ENCODE measurements at places on chromosomes 13 and 19.

DNA sequence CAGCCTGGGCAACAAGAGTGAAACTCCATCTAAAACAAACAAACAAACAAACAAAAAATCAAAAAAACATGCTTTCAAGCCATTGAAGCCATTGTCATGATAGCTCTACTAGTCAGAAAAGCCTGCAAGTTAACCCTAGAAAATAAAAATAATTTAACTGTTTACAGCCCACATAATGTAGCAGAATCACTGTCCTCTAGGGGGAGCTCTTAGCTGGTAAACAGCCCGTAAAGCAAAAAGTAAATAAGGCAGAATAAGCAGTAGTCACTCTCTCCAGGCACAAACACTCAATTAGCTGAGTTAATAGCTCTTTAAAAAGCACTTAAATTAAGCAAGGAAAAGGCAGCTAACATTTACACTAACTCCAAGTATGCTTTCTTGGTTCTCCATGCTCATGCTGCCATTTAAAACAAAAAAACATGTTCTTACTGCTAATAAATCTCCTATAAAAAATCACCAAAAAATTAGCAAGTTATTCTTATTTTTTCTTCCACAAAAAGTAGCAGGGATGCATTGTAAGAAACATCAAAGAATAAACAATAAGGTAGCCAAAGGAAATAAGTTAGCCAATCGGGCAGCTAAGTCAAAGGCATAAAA is 11.3 kb downstream of the LILRB4 start:
- peak; percentile 22 for DNase-seq

- DNase-seq: no peak
Observed at GRCh38 chr13:26060357-26060756, 8.5 kb upstream of the SHISA2 start.

DNA sequence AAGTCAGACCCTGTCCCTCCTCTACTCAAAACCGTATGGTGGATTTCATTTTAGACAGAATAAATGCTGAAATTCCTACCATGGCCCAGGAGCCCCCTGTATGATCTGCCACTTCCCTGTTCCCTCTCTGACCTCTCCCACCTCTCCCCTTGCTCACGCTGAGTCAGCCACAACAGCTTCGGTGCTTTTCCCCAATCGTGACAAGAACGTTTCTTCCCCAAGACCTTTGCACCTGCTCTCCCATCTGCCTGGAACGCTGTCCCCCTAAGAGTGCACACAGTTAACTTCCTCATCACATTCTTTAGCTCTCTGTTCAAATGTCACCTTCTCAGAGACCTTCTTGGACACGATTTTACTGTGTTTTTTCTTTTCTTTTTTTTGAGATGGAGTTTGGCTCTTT is 2.3 kb downstream of the VRK3 start:
- DNase-seq: peak; percentile 60

- DNase-seq: no peak
Observed at GRCh38 chr19:18299654-18300053, 18.2 kb upstream of the JUND start.

DNA sequence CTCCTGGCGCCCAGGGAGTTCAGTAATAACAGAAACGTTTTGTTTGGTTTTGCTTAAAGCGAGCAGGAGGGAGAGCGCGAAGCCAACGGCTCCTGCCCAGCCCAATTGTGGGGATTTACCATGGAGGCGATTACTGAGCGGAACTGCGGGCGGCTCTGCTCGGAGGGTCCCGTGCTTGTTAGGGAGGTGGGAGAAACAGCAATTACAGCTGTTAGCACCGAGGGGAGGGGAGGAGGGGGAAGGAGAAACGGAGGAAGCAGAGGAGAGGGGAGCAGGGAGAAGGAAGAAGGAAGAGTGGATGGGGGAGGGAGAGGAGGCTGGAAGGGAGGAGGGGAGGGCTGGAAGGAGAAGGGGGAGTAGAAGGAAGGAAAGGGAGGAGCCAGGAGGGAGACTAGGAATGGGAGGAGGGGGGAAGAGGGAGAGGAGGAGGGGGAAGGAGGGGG is 7.7 kb upstream of the ONECUT3 start:
- no peak for DNase-seq
